IMR-90 (cell line): ENCODE measurements at places on chromosomes 1 and 21.

DNA sequence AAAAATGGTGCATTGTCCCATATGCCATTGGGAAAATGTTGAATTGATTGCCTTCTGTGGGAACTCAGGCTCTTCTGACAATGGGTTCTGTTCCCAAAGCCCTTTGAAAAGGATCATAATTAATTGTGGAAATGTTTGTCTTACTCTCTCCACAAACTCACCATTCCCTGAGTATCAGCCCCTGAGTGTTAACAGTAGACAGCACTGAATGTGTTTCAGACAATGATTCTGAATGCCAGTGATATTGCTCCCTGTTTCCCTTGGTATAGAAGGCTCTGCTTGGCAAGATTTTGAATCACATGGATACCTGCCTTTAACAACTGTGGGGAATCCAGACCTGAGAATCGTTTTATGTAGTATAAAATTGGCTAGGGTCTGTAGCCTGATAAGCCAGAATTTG lies 1096.8 kb downstream of the ADGRL2 start:
- DNase-seq, result no peak

- DNase-seq, result no peak
Observed at GRCh38 chr1:29341936-29342335, 105.6 kb downstream of the PTPRU start.

- peak; percentile 12 for DNase-seq
Observed at GRCh38 chr21:25005388-25005787, 601.9 kb downstream of the MRPL39 start.

DNA sequence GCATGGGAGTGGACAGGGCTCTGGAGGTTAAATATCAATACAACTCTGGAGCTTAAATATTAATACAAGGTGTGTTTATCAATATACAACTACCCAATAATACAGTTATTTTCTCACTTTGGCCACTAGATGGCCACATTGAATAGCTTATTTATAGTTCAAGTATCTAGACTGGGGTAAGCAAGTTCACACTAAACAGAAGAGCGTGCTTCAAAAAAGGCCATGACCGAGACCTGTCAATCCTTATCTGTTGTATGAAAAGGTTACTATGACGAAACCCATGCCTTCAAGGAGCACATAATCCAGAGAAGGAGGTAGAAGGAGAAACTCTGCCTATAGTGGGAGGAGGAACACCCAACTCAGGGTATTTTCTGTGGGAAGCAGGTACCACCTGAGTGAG lies 29.1 kb downstream of the CHML start:
- DNase-seq, result peak; percentile 79

DNA sequence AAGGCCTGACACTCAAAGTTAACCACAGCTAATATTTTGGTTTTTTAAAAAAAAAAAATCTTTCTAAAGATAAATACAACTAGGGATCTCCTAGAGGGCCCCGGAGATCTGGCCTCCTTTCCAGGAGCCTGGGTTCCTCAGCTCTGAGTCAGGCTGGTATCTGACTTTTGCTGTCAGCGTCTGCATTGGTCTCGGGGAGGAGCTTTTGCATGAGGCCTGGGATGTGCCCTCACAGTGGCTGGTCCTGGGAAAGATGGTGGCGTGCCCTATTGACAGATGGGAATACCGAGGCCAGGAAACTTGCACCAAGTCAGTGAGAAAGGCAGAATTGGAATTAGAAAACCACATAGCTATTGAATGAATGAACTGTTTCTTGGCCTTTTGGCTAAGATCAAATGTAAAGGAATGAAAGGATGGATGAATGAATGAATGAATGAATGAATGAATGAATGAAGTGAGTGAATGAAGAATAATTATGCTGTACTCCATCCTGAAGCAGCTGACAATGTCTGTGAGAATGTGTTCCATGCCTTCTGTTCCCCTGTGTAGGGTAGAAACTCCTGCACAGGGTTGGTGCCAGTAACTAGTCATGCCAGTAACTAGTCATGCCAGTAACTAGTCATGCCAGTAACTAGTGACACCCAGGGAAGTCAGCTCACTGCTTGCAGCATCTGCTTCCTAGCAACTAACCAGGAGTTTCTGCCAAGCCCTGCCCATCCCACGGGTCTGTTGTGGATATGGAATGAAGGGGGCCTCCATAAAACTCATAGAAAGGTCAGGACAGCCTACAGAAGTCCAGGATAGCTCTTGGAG lies 242.5 kb upstream of the VAMP3 start:
- DNase-seq, result peak; percentile 36

DNA sequence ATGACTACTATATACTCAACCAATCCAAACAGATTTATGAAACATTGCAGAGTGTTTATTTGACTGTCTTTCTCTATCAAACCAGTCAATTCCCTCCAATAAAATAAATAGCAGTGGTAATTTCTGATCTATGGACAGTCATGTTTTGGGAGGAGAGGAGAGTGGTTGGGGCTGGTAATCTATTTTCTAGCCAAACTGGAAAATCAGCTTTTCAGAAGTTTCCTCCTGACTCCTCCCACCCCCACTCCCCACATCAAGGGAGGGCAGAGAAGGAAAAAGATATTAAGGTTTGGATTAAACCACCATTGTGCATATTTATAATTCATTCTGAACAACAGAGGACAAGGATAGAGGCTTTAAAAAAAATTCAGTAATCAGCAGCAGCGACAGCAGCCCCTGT lies 69.4 kb upstream of the SOX13 start:
- DNase-seq, result no peak

DNA sequence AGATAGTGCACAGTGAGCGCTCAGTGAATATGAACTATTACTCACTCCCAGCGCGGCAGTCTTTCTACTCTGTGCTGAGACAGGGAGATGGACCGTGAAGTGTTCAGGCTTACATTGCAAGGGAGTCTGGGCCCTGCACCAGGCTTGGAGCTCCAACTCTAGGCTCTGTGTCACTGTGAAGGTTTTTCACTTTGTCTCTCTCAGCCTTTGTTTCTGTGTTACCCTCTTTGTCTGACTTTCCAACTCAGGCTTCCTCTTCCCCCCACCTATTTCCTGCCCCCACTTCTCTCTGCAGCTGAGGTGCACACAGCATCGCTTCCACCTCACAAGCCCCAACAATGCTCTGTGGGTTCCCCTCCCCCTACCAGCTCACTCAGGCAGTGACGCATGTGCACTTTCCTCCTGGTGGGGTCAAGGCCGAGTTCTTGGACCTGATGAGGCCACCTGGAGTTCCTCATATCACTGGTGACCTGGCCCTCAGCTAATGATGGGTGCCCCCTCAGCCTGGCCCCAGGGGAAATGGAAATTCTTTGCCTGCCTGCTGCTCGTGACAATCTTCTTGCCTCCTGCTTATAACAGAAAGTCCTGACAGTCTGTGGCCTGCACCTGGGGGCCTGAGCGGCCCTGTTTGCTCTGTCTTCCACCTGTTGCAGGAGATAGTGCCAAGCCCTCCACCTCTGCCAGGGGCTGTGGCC lies 1.1 kb upstream of the LCK start:
- DNase-seq, result peak; percentile 46

DNA sequence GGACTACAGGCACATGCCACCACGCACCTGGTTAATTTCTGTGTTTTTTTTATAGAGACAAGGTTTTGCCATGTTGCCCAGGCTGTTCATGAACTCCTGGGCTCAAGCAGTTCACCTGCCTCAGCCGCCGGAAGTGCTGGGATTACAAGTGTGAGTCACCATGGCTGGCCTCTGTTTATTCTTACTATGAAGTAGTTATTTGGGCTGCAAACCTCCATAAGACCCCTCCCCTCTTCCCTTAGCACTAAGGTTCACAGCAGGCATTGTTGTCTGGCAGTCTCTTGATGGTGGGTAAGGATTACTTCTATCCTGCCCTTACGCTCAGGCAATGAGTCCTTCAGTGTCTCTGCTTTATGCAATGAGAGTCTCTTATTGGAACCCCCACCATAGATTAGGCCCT lies 51.8 kb downstream of the ANGPTL1 start:
- DNase-seq, result peak; percentile 15

DNA sequence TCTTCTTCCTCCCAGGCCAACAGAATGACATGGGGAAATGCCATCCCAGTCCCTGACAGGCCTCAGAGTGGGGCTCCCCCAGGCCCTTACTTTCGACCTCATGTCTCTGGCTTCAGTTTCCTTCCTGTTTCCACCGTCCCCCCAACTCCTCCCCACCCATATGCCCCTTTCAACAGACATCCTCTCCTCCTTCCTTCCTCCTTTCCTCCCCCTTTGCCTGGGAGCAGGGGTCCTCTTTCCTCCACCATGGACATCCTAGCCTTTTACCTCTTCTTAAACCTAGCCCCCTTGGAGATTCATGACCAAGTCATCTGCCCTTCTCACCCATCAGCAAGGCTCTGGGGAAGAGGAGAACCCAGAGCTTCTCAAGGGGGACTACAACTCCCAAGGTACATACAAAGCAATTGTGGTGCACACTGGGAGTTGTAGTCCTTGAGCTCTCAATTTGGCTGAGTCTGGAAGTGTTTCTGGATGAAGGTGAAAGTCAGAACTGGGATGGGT lies 4.0 kb downstream of the ZBTB7B start:
- DNase-seq, result no peak

- no peak for DNase-seq
Observed at GRCh38 chr1:239178961-239179360, 207.4 kb upstream of the CHRM3 start.

- DNase-seq, result peak; percentile 31
Observed at GRCh38 chr21:32994305-32994704, 31.4 kb upstream of the OLIG2 start.

DNA sequence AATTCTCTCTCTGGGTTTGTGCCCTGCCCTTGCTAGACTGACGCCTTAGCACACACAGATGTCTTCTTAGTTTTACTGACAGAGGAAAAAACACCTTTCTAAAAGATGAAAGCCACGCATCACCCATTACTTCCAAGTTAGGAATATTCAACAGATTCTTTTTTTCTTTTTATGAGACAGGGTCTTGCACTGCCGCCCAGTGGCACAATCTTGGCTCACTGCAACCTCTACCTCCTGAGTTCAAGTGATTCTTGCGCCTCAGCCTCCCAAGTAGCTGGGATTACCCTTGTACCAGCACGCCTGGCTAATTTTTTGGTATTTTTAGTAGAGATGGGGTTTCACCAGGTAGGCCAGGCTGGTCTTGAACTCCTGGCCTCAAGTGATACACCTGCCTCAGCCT lies 169.2 kb downstream of the APP start:
- DNase-seq, result no peak

DNA sequence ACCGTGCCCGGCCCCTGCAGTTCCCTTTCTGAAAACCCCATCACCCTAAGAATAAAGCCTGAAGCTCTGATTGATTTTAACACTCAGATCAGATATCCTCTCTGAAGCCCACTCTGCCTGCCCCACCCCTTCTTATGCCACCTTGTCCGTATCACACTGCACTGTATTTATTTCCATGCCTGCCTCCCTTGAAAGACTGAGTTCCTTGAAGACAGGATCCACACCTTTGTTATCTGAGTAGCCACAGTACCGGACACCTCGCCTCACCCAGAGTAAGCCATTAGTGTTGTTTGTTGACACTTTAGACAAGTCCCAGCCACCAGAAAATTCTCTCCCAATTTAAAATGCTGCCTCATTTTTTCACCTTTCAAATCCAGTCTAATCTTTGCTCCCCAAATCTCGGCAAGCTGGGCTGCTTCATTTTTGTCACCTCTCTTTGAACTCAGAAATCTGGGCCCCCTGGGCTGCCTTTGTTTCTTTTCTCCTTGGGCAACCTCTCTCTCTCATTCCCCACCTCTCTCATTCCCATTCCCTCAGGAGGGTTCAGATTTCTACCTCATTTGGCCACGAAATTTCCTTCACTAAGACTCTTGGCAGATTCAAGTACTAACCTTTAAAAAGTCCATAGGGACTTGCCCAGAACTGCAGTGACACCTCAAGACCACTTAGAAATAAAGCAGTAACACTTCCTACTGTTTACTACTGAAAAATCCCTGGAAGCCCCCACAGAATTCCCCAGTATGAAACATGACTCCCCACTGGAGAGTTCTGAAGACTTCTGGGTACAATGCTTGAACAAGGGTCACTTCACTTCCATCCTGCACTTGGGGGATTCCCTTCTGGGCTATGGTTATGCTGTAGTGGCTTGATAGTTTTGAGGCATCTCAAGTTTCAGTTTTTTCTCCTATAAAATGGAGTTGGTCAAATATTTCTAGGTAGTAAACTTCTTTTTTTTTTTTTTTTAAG lies 8.7 kb upstream of the PPP1R15B start:
- DNase-seq, result peak; percentile 22

DNA sequence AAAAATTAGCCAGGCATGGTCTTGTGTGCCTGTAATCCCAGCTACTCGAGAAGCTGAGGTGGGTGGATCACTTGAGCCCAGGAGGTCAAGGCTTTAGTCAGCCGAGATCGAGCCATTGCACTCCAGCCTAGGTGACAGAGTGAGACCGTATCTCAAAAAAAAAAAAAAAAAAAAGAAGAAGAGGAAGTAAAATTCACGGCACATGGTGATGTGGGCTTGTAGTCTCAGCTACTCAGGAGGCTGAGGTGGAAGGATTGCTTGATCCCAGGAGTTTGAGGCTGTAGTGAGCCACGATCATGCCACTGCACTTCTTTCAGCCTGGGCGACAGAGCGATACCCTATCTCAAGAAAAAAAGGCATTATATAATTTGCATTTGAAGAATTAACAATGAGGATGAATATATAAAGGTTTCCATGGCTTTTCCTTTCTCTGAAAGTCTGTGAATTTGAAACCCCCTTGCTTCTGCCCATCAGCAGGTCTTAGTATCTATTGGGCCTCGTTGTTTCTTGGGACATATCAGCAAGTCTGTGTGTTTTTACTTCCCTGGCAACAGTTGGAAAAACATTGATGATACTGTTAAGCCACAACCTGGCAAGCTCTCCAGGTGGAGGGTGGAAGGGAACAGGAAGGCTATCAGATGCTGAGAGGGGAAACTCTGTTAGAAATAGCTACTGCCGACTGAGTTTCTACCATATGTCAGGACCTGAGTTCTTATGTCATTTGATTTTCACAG lies 4.6 kb upstream of the PLA2G2D start:
- no peak for DNase-seq

DNA sequence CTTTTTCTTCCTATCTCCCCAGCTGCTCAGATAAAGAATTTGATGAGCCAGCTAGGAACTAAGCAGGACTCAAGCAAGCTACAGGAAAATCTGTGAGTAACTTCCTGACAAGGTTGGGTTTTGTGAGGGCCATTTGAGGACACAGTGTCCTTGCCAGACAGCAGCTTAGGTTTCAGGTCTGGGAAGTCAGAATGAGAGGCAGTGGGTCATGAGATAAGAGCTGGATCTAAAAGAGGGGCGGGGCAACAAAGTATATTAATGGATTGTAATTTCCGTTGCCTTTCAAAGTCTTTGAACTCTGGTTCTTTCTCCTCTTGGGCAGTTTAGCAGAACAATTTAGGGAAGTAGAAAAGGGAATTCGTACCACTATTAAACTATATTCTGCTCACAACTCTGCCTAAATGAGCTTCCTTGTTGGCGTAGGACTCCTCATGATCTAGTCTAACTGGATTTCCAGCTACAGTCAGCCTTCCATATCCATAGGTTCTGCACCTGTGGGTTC lies 16.6 kb downstream of the STX12 start:
- peak; percentile 57 for DNase-seq
